ENCODE measurements at places on chromosomes 7 and 10.
A peak's percentile ranks its signal among the peaks of the same experiment; 100 is the strongest.

GRCh38 chr10:11042357-11042756 is 24.7 kb downstream of the CELF2 start:
- no peak for DNase-seq

DNA sequence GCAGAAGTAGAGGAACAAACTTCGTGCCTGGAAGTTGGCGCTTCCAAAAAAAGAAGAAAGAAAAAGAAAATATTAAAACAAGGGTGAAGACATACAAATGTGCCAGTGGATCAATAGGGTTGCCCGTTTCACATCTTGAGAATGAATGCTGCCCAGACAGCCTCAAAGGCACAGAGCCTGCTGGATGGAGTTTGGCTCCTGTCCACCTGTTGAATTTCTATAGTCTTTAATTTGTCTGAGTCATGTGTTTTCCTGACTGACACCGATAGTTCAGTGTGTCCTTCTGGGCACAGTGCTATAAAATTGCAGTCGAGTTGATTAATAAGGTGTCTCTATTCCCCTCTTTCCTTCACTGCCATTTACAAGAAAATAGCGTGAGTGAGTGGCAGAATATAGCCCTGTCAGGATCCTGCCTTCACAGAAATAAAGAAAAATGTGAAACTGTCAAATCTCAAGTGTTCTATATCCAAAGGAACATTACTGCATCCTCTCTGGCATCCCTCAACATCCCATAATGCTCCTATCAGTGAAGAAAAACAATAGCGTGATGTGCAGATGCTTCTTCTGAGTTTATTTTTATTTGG is 471.3 kb upstream of the AUTS2 start:
- no peak for DNase-seq

DNA sequence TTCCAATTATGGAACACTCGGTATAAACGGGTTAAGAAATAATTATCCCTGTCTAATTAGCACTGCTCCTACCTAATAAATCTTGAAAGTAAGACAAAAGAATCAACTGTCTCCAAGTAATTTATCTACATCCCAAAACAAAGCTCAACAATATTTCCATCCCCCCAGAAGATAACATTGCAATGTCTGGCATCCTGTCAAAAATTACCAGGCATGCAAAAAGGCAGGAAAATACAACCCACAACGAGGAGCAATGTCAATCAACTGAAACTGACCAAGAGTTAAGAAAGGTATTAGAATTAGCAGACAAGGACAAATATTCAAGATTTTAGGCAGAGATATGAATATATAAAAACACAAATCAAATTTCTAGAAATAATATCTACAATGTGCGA is 84.5 kb upstream of the SVIL start:
- no peak for DNase-seq

DNA sequence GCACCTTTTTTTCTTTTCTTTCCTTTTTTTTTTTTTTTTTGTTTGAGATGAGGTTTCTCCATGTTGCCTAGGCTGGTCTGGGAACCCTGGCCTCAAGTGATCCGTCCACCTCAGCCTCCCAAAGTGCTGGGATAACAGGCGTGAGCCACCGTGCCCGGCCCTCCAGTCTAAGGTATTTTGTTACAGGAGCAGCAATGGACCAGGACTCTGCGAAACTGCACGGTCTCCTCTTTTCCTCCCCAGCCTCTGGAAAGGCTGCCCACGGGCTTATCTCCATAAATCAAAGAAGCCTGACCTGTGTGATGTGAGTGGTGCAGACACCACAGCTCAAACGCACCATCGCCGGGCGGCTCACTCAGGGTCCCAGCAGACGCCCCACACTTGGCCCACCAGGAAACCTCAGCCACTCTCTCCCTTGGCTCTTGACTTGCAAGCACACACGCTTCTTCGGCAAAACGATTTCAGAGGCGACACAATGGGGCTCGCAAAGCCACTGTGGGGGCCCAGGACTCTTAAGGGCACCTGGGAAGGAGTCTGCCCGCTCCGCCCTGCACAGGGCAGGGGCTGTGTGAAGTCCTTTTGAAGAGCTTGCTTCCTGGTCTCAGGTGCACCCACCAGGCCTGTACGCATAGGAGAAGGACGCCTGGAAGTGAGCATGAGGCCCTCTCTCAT is 20.6 kb downstream of the WDR86 start:
- no peak for DNase-seq

GRCh38 chr10:48247680-48248079 is 26.8 kb downstream of the FRMPD2 start:
- DNase-seq = no peak

DNA sequence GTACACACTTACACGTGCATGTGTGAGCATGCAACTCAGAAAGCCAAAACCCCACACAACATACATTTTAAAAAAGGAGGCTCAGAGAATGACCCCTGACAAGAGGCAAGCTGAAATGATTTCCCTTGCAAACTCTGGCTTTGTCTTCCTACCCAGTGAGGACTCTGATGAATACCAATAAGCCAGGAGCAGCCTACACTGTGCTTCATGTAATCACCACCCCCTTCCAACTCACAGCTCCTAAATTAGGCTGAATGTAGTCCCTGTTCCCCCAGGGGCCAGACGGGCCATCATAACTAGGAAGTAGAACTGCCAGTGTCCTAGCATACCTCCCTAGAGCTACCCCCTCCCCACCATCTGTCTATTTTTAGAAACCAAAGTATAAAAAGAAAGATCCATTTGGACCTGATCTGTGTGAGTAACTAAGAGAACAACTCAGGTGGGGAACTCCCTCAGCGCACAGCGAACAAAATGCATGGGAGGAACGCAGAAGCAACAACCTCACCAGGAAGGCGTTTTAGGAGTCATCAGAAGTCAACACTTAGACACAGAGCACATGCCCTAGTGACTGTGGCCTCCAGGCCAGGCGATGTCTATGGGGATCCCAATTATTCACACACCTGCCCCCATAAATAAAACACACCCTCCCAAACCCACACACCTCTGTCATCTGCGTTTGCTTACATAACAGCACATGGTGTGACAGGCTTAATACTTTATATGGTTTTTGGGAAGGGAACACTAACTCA is 1.9 kb downstream of the DGKI start:
- no peak for DNase-seq

GRCh38 chr7:66043681-66044497 is 31.7 kb upstream of the ASL start:
- DNase-seq = no peak

DNA sequence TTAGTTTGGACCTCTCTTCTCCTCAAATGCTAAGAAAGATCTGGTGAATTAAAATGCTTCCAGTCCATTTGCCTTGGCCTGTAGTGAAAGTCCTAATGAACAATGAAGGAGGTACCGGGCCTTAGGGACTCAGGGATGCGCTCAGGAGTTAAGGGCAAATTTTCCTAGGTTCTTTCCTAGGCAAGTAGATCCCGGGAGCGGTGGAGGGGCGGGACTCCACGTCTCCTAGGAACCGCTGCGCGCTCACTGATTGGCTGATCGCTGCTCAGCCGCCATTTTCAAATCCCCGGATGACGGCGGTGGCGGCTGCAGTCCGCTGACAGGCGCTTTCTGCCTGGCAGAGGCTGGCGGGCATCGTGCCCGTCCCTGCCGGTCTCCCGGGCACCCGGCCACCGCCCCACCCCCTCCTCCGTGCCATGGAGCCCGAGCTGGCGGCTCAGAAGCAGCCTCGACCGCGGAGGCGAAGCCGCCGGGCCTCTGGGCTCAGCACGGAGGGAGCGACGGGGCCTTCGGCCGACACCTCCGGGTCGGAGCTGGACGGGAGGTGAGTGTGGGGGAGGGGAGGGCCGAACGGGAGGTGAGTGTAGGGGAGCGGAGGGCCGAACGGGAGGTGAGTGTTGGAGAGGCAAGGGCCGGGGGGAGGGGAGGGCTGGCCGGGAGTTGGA is at the start of gene NET1:
TSS of gene NET1 (plus strand) at position 281 of the 665 bp plus-strand sequence. CDS start at position 417, 136 bp downstream.
- peak; percentile 70 for DNase-seq

DNA sequence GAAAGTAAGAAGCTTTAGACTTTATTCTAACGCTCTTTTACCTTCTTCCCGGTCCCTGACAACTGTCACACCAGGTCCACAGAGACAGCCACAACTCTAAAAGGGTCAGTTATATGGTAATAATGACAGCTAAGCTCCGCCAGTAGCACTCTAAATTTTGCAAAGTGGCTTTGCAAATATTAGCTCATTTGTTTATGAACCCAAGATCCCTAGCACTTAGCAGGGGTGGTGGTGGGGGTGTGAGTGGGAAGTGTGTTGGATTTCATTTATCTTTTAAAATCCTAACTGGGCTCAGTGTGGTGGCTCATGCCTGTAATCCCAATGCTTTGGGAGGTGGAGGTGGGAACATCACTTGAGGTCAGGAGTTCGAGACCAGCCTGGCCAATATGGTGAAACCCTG is 34.8 kb upstream of the SDK1 start:
- DNase-seq = no peak

GRCh38 chr10:73110345-73110849 is at the start of gene NUDT13:
Gene NUDT13, plus strand, starts transcription at chr10:73110455. Its CDS starts 3,911 bp downstream, at chr10:73114366.
- DNase-seq = peak; percentile 48

- DNase-seq = no peak
Measured at GRCh38 chr7:20282959-20283358, 47.7 kb upstream of the ITGB8 start.
